ENCODE measurements at places on chromosomes 6 and 20. TPM values are rescaled to one million over a fixed set of nuclear protein-coding genes. Genes with fewer than 3 reads are reported as not detected.

GRCh38 chr6:158826819-158827501 is 7.8 kb upstream of the EZR start:
- H3K27ac ChIP-seq = no peak overlapping the region
- H3K36me3 ChIP-seq = no peaks in the 10 kb centered on the region
- no peaks in the 10 kb centered on the region for H3K4me1 ChIP-seq
- no peaks in the 10 kb centered on the region for H3K27me3 ChIP-seq

- H3K27ac ChIP-seq = no peak overlapping the region
- H3K4me3 ChIP-seq = no peak overlapping the region
- H3K27me3 ChIP-seq = no peaks in the 10 kb centered on the region
- H3K4me1 ChIP-seq = no peaks in the 10 kb centered on the region
- no peaks in the 10 kb centered on the region for H3K36me3 ChIP-seq
- no peak for DNase-seq
Measured at GRCh38 chr20:32003325-32003724, 6.9 kb upstream of the CCM2L start.

DNA sequence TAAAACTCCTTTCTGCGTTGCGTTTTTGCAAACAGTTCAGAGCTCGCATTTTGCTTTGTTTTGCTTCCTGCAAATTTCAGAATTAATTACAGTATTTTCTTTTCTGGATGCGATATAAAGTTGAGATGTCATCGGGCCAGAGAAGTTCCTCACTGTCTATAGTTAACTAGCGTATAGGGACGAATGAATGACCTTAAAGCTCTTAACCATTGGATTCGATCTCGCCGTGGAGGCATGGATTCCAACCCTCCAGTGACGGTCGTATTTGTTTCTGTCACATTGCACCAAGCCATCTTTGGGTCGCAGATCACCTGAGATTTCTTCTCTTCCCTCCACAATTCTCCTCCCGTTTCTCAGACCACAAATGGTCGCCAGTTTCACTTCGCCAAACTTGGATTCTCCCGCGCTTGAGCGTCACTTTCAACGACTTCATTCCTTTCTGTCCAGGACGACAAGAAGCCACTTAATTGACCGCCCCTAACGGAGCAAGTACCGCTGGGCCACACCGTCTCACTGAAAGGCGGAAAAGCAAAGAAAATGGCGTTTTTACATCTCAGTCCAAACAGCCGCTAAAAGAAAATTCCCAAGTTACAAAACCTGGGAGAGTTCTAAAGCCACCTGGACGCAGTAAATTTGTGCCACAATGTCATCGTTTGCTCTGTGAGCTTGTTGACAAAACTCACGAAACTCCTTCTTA is 85.3 kb upstream of the ZNF184 start:
- peaks cover 8% of the 10 kb centered on the region for H3K27me3 ChIP-seq
- no peak for DNase-seq
- H3K27ac ChIP-seq = no peak overlapping the region
- no peaks in the 10 kb centered on the region for H3K36me3 ChIP-seq
- H3K4me3 ChIP-seq = no peak overlapping the region

DNA sequence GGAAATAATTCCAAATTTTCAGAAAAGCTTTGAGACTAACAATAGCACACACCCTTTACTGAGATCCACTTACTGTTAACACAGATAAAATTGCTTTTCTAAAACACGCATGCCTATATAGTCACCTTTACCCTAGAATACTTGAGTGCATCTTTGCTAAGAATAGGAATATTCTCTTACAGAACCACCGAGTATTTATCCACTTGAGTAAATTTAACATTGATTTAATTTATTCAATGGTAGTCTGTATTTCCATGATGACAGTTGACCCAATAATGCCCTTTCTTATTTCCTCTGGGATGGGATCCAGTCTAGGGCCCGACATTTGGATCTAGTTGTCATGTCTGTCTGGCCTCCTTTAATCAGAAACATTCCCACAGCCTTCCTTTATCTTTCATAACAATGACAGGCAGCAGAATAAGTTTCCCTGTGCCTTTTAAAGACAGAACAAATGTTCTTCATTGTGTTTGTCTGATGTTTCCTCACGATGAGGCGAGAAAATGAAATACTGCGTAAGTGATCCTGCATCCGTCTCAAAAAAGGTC is 56.6 kb upstream of the ERVFRD-1 start:
- no peaks in the 10 kb centered on the region for H3K27me3 ChIP-seq
- H3K4me3 ChIP-seq = no peak overlapping the region
- H3K36me3 ChIP-seq = no peaks in the 10 kb centered on the region
- no peak overlapping the region for H3K27ac ChIP-seq

DNA sequence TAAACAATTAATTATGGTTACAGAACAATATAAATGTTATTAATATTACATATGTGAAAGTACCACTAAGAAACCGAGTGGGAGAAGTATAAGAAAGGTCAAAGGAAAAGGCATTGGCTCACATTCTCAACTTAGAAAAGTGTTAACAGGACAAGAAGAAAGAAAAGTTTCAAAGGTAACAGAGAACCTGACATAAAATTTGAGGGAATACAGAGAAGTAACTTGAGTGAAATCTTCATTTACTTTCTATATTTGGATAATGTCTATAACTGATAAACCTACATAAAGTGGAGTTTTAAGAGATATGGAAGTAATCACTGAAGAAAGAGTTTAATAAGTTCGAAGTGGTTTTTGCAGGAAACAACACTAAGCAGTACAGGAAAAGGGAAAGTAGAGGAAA is 30.1 kb downstream of the REPS1 start:
- no peak overlapping the region for H3K27ac ChIP-seq
- peaks cover 19% of the 10 kb centered on the region for H3K4me1 ChIP-seq
- no peaks in the 10 kb centered on the region for H3K36me3 ChIP-seq
- H3K4me3 ChIP-seq = no peak overlapping the region
- DNase-seq = no peak

DNA sequence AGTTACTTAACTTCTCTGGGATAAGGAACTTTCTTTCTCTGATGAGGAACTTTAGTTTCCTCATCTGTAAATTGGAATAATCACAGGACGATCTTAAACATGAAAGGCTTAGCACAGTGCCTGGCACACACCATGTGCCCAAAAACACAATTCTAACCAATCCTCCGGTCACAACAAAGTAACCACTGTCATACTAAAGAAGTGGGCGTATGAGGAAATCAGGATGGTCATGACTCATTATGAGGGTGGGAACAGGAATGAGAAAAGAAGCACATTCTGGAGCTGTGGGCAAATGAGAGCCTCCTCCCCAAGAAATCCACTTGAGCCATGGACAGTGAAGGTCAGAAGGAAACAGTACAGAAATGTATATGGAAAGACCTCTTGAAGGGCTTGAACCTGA is 82.9 kb downstream of the LRFN2 start:
- no peak overlapping the region for H3K4me3 ChIP-seq
- no peak overlapping the region for H3K27ac ChIP-seq
- DNase-seq = no peak
- no peaks in the 10 kb centered on the region for H3K36me3 ChIP-seq
- H3K27me3 ChIP-seq = no peaks in the 10 kb centered on the region

GMPR gene
- polyA plus RNA-seq = 3.0 TPM

DNA sequence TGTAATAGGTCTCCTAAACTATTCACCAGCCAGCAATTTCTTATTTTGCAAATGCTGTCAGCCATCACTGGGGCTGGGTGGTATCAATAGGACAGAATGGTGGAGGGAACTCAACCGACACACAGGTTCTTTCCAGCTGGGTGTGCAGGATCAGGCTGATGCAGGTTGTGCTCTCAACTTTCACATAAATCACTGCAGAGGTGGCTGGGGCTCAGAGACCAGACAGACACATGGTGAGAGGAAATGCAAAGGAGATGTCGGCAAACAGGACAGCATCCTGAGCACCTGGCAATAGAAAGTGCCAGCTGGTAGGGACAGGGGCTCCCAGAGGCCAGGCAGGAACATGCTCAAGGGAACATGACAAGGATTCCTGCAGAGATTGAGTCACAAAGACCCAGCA is 254.9 kb downstream of the SOD2 start:
- H3K27ac ChIP-seq = no peak overlapping the region
- no peak for DNase-seq
- no peaks in the 10 kb centered on the region for H3K4me1 ChIP-seq
- no peaks in the 10 kb centered on the region for H3K36me3 ChIP-seq
- no peak overlapping the region for H3K4me3 ChIP-seq

- no peak overlapping the region for H3K27ac ChIP-seq
- no peaks in the 10 kb centered on the region for H3K36me3 ChIP-seq
- no peaks in the 10 kb centered on the region for H3K27me3 ChIP-seq
- no peak overlapping the region for H3K4me3 ChIP-seq
- H3K4me1 ChIP-seq = peaks cover 7% of the 10 kb centered on the region
Measured at GRCh38 chr6:143357561-143358255, 92.8 kb downstream of the ADAT2 start.

DNA sequence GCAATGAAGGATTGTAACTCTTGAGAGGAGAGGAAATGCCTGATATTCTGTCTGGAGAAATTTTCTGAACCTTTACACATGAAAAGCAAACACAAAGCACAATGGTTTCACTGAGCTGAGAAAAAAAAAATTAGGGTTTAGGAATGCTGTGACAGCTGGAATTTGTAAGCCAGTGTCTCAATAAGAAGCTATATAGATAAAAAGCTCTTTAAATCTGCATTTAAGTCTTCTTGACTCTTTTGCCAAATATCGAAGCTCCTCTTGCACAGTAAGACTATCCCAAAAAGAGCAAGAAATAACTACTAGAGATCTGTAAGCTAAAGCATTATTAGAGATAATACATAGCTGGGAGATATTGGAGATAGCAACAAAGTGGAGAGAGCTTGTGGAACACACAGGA is 1334.0 kb upstream of the CITED2 start:
- no peaks in the 10 kb centered on the region for H3K4me1 ChIP-seq
- H3K4me3 ChIP-seq = no peak overlapping the region
- no peak overlapping the region for H3K27ac ChIP-seq
- DNase-seq = no peak

FLRT3 gene
- polyA plus RNA-seq = under 0.01 TPM

GRCh38 chr20:4813863-4814695 is 92.4 kb downstream of the PRND start:
- H3K4me3 ChIP-seq = no peak overlapping the region
- peaks cover 9% of the 10 kb centered on the region for H3K4me1 ChIP-seq
- no peaks in the 10 kb centered on the region for H3K36me3 ChIP-seq
- no peak for DNase-seq
- no peaks in the 10 kb centered on the region for H3K27me3 ChIP-seq

- no peak for DNase-seq
- H3K4me3 ChIP-seq = no peak overlapping the region
- H3K27ac ChIP-seq = no peak overlapping the region
Measured at GRCh38 chr6:90502866-90503407, 83.9 kb downstream of the MAP3K7 start.

DNA sequence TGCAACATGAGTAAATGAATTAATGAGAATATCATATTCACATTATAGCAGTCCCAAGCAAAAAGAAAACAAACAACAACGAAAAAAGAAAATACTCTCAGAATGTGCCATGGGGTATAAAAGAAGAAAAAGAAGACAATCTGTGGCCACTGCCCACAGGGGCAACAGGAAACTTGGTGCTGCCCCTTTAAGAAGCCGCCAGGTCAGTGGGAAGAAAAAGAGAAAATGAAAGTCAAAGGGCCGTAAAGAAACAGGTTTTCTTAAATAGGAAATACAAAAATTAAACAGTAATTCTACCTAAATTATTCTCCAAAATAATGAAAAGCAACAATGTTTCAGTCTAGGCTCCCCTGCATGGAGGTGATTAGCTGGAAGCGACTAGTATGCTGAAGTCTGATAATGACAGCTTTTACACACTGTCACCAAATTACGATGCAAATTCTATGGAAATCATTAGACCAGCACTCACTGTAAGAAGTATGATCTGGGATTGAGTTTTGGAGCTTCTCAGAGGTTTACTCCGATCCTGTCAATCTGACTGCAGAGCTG is 23.6 kb downstream of the GMDS start:
- H3K4me3 ChIP-seq = no peak overlapping the region
- DNase-seq = no peak
- H3K4me1 ChIP-seq = no peaks in the 10 kb centered on the region
- H3K27me3 ChIP-seq = no peaks in the 10 kb centered on the region
- H3K27ac ChIP-seq = peak overlapping the region; percentile 32
- no peaks in the 10 kb centered on the region for H3K36me3 ChIP-seq

BTN1A1 gene
- 0.20 TPM for polyA plus RNA-seq

DNA sequence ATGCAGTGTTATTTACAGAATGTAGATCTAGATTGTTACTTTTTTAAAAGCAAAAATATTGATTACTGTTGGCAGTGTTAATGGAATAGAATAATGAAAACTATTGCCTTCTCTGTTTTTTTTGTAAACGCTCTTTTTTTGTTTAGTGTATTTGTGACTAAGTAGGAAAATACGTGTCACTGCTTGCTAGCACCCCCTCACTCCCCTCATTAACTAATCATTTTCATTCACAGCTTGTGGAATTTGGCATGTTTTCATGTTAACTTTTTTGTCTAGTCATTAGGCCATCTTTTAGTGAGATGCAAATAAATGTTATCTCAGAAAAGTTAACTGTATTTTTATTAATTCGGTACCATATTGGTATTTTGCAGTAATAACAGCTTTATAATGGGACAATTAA is 29.8 kb downstream of the ADGRG6 start:
- H3K27ac ChIP-seq = no peak overlapping the region
- no peaks in the 10 kb centered on the region for H3K4me1 ChIP-seq

SYCP2 gene
- 0.50 TPM for polyA plus RNA-seq

LTB gene
- 2.5 TPM for polyA plus RNA-seq

DNA sequence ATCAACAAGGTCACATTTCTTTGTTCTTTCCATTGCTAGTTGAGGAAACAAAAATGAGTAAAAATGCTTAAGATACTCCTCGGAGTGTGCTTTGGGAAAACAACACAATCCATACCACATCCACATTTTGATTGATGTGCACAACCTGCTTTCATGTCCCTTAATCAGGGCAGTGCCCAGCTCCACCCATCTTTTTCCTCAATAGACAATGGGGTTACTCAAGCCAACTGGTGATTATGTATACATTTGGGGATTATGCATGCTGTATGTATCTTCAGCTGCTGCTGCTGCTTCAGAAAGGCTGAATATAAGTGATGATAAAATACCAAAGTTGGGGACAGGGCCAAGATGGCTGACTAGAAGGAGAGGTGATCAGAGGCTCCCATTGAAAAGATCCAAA is 155.2 kb upstream of the VGLL2 start:
- no peaks in the 10 kb centered on the region for H3K4me1 ChIP-seq
- DNase-seq = no peak
- H3K27ac ChIP-seq = no peak overlapping the region
- no peaks in the 10 kb centered on the region for H3K36me3 ChIP-seq

CRISP3 gene
- not detected for polyA plus RNA-seq
